ENCODE measurements at places on chromosomes 4 and X. TPM values are rescaled to one million over a fixed set of nuclear protein-coding genes. Genes with fewer than 3 reads are reported as not detected.

The IL13RA2 gene
- polyA plus RNA-seq, result not detected

DNA sequence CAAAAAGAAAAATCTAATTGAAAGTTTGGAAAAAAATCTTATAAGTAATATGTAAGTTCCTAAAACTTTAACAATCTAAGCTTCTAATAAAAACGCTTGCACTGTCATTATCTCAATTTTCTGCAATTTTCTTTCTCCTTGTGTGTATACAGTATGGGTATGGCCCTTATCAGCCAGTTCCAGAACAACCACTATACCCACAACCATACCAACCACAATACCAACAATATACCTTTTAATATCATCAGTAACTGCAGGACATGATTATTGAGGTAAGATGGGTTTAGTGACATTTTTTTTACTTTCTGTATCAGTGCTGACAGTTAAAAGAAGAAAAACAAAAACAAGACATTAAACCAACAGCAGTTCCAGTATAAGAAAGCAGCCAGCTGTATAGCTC, 4.9 kb downstream of the STATH start:
- DNase-seq, result no peak

GRCh38 chrX:32520789-32521188, 690.6 kb downstream of the DMD start:
- DNase-seq, result no peak

The NXF2 gene
- not detected for polyA plus RNA-seq

DNA sequence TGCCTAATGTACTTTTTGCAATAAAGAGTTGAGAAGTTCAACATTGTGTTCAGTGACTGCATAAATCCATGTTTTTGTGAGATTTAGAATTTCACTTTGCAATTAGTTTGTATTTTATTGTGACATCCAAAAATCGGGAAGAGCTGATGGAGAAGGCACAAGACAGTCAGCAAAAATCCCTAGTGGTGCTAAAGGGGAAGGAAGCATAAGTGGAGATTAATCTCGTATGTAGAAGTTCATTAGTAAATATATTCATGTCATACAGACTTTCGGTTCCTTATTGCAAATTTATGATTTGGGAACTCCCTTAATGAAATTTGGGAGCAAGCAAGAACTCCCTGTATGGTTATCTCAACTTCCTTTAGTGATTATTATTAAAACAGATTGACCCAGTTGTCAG, 57.8 kb upstream of the SLC39A8 start:
- no peak for DNase-seq

- no peak for DNase-seq
Measured at GRCh38 chrX:70049925-70050324, at the start of gene AWAT2. Gene AWAT2 (minus strand): TSS chrX:70049938. CDS start chrX:70049932, 6 bp downstream.

DNA sequence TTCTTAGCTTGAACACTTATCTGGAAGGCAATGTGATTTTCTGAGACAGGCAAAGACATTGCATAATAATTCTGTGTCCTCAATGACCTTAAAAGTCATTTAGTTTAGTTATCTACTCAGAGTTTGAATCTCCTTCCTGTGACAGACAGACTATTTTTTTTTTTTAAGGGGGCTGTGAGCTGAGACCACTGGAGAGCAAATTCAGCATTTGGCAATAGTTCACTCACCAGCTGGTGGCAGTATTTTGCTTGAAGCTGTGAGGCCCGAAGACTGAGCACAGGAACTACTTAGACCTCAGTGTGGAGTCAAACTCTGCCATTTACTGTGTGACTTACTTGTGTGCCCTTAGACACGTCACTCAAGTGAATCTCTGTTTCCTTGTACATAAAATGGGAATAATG, 22.9 kb upstream of the CPE start:
- DNase-seq, result no peak

GRCh38 chr4:47287735-47288134, 175.8 kb downstream of the COMMD8 start:
- DNase-seq, result peak; percentile 12

- no peak for DNase-seq
Measured at GRCh38 chrX:153578889-153579288, 20.1 kb downstream of the CCNQ start.

DNA sequence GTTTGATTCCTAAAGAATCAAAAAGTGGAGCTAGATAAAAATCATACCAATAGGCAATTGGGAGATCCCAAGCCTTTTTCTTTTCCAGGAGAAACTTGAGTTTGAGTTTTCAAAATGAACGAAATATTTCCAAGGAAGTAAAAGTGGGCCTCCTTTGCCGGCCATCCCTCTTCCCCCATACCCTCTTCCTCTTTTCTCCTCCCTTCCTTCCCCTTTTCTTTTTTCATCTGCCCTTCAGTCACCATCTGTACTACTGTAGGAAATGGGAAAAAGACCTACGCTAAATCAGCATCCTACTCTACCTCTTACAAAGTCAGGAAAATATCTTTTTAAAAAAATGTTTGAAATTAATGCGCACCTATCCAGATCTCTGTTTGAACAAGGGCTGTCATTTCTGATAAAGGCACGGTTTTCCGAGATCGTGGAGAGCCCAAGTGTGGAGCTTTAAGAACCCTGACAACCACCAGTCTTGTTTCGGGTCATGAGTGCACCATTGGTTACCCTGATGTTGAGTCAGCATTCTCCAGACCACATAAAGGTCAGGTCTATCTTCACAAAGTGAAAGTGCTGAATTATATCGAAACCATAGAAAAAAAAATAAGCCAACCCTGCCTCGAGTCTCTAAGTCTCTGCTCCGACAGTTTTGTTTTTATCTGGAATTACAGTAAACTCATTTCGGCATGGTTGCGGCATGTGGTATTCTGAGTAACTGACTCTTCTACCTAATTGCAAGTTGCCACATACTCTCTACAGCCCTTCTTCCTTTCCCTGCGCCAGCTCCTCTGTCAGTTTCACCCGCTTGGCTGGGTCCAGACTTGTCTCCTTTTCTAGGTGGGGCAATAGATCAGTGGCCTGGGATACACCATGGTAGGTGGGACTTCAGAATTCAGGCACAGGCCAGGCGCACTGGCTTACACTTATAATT, 140.2 kb upstream of the KLF3 start:
- DNase-seq, result peak; percentile 82

The TKTL1 gene
- polyA plus RNA-seq, result not detected

DNA sequence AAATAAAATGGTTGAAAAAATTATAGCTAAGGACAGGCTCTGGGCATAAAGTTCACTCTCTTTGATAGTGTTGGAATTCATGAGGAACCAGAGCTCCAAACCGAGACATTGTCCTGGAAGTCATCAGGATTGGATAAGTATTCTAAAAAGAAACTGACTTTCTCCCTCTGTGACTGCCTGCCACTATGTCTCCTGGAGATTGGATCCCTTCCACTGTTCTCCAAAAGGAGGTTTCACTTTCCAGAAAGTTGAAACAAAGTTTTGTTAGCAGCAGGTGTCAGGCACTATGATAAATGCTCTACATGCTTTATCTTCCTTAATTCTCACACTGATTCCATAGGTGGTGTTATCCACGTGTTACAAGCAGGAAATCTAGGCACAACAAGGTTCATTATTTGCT, 16.8 kb downstream of the BANK1 start:
- DNase-seq, result no peak

DNA sequence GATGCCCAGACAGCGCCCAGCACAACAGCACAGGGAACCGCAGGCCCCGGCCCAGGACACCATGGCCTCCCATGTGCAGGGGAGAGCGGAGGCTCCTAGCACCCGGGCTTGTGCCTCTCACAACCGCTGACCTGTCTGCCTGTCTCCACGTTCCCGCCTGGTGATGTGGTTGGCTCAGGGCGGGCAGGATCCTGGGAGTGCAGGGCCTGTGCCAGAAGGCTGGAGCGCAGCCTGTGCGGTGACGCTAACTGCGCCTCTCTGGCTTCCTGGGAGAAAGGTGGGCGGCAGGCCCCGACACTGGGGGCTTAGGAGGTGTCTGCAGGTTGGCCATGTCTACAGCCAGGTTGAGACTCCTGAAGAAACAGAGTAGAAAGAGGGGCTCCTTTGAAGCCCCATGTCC, 48.7 kb downstream of the CPZ start:
- DNase-seq, result no peak

The NDP gene
- polyA plus RNA-seq, result not detected

DNA sequence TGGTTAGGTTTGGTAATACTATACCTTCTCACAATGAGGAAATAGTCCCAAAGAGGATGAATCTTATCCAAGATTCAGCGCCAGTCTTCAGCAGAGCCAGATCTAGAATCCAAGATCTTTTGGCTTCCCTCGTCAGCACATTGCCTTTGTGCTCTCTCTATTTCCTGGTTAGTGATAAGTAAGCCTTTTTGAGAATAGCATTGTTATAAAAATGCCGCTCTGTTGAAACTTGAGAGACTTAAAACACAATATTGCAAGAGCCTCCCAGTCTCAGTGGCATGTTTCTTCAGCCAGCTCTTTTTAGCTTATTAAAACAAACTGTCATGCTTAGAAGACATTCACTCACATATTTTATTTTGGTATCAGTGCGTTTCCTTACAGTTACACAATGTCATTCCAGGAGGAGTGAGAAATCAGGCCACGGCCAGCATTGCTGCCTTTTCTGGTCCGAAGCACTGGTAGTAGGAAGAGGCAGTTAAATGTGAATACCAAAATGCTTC, 141.4 kb downstream of the KLHL8 start:
- DNase-seq, result no peak

- DNase-seq, result no peak
Measured at GRCh38 chrX:136608295-136608933, 39.5 kb upstream of the CD40LG start.

GRCh38 chr4:23290656-23291055, 597.9 kb downstream of the GBA3 start:
- DNase-seq, result no peak

The PARM1 gene
- polyA plus RNA-seq, result 41.1 TPM

The CT45A3 gene
- not detected for polyA plus RNA-seq

- DNase-seq, result no peak
Measured at GRCh38 chr4:87540146-87541058, 11.2 kb upstream of the SPARCL1 start.

The TAF7L gene
- not detected for polyA plus RNA-seq

The SETD7 gene
- polyA plus RNA-seq, result 0.75 TPM

DNA sequence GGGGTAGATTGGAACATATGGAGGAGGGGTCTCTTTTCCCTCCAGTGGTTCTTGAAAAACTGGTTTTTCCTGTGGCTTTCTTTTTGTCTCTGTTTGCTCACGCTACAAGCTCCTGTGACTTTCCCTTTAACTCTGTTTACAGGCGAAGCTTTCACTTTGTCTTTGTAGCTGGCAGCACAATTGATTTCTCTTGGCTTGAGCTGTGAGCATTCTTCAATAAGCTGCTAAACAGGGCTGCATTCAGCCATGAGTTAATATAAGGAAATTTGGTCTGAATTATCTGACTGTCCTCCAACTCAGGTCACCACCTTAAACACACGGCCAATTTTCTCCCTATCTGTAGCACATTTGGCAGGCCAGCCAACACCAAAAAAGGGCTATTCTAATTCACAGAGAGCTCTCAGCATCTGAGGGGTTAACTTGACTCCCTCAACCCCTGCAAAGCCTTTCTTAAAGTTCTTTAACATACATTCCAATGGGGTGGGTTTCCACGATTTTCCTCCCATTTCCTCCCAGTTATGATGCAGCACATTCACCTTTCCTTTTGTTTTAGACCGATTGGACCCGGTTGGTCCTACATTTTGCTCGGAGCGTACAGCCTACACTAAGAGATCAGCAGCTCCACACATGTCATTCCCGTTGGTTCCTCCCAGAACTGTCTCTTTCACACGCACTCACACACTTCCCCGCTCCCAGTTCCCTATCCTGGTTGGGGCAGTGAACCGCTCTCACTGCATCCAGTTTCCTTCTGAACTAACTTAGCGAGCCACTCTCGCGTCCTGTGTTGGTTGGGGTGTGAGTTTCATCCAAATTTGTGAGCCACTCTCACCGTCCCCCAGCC, 45.4 kb downstream of the UGT2A3 start:
- no peak for DNase-seq

DNA sequence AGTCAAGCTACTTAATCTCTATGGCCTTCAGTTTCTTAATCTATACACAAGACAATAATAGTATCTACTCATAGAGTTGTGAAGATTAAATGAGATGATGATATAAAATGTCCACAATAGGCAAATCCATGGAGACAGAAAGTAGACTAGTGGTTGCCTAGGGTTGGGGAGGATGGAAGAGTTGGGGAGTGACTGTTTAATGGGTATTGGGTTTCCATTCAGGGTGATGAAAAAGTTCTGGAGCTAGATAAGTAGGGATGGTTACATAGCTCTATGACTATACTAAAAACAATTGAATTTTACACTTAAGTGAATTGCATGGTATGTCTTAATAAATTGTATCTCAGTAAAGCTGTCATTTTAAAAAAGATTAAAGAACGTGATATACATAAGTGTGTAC, 35.7 kb downstream of the BCORL1 start:
- no peak for DNase-seq

GRCh38 chrX:12989461-12989860, 14.6 kb downstream of the TMSB4X start:
- DNase-seq, result no peak

- no peak for DNase-seq
Measured at GRCh38 chr4:15870079-15870478, 68.5 kb downstream of the FGFBP1 start.

The DIPK2B gene
- not detected for polyA plus RNA-seq

- no peak for DNase-seq
Measured at GRCh38 chrX:19697416-19697815, 182.1 kb upstream of the MAP3K15 start.

The NAP1L3 gene
- polyA plus RNA-seq, result not detected

The PAK3 gene
- polyA plus RNA-seq, result not detected

- DNase-seq, result no peak
Measured at GRCh38 chr4:121953860-121954259, 2.0 kb upstream of the TRPC3 start.

GRCh38 chr4:185101354-185101890, 41.6 kb upstream of the SLC25A4 start:
- no peak for DNase-seq

The NUDT11 gene
- polyA plus RNA-seq, result not detected

DNA sequence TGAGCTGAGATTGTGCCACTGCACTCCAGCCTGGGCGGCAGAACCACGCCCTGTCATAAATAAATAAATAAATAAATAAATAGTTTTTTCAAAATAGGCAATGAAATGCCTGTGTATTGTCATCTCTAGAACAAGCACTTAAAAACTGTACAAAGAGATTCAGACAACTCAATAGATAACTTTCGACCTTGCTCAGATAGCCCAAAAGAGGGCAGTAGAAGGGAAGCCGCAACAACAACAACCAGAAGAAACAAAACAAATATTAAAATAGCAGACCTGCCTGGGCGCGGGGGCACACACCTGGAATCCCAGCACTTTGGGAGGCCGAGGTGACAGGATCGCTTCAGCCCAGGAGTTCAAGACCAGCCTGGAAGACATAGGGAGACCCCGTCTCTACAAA, 9.4 kb upstream of the CLDN34 start:
- DNase-seq, result no peak

DNA sequence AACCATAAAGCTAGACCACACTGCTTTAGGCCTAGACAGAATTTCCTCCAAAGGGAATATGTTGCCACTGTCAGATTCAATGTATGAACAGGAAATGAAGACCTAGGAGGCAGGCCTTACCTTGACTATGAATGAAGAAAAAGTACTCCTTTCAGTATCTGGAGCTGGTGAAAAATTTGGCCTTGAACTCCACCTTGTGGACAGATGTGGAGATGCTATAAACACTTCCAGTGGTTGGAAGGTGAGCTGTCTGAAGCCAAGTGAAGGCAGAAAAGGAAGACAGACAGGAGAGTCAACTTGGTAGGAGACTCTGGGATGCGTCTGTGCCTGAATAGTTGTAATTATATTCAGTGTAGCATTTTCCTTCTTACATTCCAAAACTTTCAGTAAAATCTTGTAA, 17.2 kb downstream of the SPIN3 start:
- peak; percentile 56 for DNase-seq

- no peak for DNase-seq
Measured at GRCh38 chr4:53015681-53016080, 153.6 kb downstream of the RASL11B start.

- DNase-seq, result peak; percentile 17
Measured at GRCh38 chr4:42596918-42597317, 60.0 kb downstream of the ATP8A1 start.
